ENCODE measurements at places on chromosomes 16 and 17.
A peak's percentile ranks its signal among the peaks of the same experiment; 100 is the strongest.

GRCh38 chr17:16593356-16594102 lies 24.5 kb upstream of the ZNF287 start:
- DNase-seq = no peak

- DNase-seq = no peak
Measured at GRCh38 chr16:17426451-17426850, 44.3 kb downstream of the XYLT1 start.

DNA sequence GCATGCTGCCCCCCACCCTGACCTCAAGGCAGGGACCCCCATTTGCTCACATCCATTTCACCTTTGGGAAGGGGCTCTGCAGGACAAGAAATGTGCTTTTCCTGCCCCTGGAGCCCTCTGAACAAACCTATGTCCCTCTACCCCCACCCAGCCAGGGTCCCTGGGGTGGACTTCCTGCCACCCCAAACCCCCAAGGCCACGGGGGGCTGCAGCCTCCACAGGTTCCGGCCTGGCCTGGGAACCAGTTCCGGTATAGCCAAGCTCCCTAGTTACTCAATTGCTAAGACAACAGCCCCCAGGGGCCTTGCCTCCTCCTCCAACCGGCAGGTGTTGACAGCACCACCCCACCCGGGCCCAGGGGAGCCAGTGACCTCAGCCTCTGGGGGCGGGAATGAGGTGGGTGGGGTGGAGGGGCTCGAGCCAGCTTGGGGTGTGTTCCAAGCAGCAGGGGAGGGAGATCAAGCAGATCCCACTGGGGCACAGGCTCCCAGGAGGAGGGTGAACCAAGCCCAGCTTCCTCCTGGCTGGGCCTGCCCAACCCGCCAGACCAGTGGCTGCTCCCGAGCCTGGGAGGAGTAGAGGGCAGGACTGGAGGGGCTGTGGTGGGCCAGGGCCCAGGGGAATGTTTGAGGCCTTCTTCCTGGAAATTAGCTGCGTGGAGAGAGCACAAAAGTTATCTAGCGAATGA lies 6.6 kb downstream of the PNMT start:
- no peak for DNase-seq

GRCh38 chr16:3327514-3327913 lies 22.2 kb downstream of the ZNF75A start:
- DNase-seq = no peak

DNA sequence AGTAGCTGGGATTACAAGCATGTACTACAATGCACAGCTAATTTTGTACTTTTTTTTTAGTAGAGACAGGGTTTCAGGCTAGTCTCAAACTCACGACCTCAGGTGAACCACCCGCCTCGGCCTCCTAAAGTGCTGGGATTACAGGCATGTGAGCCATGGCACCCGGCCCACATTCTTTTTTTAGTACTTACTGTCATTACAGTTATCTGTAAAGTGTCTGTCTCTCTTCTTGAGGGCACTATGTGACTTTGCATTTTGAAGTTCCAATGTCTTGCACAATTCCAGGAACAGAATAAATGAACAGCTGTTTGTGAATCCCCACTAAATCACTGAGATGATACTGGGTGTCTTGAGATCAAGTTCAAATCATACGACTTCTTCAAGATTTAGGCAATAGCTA lies 1540.3 kb downstream of the CDH11 start:
- no peak for DNase-seq

DNA sequence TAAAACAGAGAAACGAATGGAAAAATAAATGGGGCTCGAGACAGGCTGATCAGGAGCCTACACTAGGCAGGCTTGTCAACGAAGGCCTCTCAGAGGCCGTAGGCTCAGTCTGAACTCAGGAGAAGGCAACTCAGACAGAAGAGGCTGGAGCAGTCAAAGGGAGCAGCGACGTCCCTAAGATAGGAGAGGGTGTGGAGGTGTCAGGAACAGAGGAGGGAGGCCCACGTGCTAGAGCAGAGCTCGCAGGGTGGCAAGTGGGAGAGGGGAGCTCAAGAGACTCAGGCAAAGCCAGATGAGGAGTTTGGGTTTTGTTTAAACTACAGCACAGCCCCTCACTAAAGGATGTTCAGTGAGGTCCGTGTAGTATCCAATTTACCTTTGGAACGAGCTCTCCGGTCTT lies 32.7 kb downstream of the LRRC75A start:
- DNase-seq = no peak

- DNase-seq = no peak
Measured at GRCh38 chr16:51010817-51011216, 140.3 kb downstream of the SALL1 start.

- DNase-seq = no peak
Measured at GRCh38 chr17:43640491-43641252, 21.1 kb downstream of the MEOX1 start.

- no peak for DNase-seq
Measured at GRCh38 chr17:77828749-77829539, 129.6 kb upstream of the TNRC6C start.

GRCh38 chr17:45395569-45396415 lies 36.9 kb downstream of the ARHGAP27 start:
- no peak for DNase-seq

GRCh38 chr17:72604518-72604917 lies 483.7 kb downstream of the SOX9 start:
- no peak for DNase-seq

DNA sequence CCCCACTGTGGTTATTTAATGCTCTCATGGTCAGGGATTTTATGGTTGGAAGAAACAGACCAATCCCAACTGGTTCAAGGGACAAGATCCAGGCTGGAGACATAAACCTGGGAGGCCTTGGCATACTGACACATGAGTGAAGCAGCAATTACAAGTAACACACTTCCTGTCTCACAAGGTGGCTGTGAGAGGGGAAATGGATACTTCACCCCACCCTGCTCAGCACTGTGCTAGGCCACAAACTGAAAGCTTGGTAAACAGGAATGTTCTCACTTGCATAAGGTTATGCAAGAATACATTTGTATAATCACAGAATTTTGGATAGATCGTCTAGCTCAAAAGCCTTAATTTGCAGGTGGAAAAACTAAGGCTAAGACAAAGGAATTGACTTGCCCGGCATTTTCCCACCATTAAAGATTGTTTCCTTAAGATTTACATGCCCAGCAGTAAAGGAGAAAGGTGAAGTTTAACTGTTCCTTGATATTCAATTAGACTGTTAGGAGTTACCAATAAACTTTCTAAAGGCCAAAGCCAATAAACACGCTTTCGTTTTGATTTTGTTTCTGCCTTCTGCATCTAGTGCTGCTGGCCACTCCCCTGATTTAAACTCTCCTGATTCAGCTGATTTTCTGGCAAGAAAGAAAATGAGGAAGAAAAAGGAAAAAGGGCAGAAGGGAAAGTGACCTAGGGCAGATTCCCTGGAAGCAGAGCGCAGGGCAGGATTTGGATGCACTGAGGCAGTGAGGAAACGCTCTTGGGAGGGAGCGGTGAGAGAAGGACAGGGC lies 215.6 kb upstream of the CDH5 start:
- no peak for DNase-seq

- DNase-seq = no peak
Measured at GRCh38 chr16:9251026-9251425, 159.6 kb downstream of the HAPSTR1 start.

- DNase-seq = no peak
Measured at GRCh38 chr16:22692034-22692433, 121.9 kb upstream of the HS3ST2 start.

DNA sequence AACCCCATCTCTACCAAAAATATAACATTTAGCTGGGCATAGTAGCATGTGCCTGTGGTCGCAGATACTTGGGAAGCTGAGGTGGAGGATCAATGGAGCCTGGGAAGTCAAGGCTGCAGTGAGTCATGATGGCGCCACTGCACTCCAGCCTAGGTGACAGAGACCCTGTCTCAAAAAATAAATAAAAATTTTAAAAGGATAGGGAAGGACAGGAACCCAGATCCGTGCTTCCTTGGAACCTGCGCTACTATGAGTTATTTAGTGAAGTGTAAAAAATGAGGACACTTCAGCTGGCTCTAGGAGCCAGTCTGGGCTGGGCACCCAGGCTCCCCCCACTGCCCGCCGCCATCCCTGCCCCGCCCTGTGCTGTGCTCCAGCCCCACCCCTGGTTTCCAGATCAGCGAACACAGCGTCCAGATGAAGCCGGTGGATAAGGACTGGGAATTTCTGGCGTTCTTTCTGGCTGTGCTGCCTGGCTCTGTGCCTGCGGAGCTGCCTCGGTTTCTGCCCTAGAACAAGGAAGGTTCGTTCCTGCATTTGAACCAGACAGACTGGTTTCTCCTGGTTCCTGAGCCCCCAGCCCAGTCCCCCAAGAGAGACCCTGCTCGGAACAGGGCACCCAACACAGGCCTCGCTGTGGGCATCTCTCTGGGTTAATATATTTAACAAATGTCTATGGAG lies 18.5 kb downstream of the PLLP start:
- no peak for DNase-seq

- DNase-seq = no peak
Measured at GRCh38 chr17:45848405-45848804, 3.7 kb downstream of the SPPL2C start.

GRCh38 chr16:87463722-87464690 lies 28.8 kb downstream of the ZCCHC14 start:
- peak; percentile 69 for DNase-seq

DNA sequence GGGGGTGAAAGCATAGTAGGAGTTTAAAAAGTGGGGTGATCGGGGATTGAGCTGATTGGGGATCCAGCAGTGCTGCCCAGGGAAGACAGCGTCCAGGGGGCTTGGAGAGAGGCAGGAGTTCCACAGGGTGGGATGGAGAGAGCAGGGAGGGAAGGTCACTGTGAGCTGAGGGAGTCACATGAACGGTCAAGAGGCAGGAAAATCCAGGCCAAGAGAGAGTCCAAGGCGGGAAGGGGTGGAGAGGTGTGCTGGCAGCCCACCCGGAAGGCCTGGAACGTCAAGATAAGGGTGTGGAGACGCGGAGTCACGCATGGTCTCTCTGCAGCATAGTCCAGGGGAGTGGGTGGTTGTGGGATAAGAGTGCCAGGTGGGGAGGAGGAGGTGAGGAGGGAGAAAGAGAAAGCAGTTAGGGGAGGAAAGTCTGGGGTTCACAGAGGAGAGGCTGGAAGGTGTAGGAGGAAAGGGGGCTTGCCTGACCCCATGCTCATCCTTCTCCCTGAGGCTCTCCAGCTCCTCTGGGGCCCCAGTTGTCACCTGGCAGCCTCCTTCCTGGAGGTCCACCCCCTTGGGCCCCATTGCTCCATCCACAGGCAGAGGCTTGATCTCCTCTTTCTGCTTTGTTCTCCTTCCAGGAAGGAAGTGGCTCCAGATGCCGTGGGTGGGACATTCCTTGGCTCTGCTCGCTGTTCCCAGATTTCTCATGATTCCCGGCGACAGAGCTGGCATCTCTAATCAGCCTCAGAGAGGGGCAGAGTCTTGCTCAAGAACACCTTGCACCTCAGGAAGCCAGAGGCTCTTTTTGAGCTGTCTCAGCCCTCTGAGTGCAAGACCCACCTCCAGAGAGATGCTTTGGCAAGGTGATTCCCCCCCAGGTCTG lies 28.7 kb downstream of the CCR7 start:
- no peak for DNase-seq

Data from activated CD8-positive, alpha-beta memory T cell treated with anti-CD3 and anti-CD28 coated beads for 24 hours (primary cell).